ENCODE measurements at places on chromosomes 16 and 17. TPM values are rescaled to one million over a fixed set of nuclear protein-coding genes. Genes with fewer than 3 reads are reported as not detected.

DNA sequence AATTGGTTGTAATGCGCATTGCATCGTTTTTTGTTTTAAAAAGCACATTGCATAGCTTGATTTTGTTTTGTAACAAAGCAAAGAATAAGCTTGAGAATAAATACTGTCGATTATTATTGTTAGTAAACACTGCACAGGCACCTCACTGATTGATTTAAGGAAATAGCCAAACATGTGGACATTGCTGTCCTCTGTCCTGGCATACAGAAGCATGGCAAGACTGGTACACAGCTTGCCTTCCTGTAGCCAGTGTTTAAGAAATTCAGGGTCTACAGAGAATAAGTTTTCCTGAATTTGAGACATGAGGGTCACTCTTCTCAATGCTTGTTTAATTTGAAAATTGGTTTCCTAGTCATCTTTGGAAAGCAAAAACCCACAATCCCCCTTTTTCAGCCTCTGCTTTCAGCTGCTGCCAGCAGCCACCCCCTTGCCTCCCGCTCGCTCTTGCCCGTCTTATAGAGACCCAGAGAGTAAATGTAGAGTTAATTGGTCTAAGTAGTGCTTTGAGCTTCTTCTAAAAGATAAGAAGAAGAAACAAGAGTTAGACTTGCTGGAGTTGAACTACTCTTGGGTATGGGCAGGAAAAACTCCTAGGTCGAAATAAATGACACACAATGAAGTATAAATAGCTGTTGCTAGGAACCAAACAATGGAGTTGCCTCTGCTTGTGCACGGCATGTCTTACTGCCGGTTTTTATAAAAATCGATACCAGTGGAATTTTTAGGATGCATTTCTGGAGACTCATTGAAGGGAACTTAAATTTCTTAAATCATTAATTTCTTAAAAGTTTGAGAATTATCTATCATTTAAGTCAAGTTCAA is 116.6 kb downstream of the MRTFB start:
- H3K4me1 ChIP-seq: peaks cover 31% of the 10 kb centered on the region
- peak overlapping the region; percentile 46 for H3K4me3 ChIP-seq
- H3K36me3 ChIP-seq: no peaks in the 10 kb centered on the region
- no peaks in the 10 kb centered on the region for H3K27me3 ChIP-seq
- DNase-seq: no peak

DNA sequence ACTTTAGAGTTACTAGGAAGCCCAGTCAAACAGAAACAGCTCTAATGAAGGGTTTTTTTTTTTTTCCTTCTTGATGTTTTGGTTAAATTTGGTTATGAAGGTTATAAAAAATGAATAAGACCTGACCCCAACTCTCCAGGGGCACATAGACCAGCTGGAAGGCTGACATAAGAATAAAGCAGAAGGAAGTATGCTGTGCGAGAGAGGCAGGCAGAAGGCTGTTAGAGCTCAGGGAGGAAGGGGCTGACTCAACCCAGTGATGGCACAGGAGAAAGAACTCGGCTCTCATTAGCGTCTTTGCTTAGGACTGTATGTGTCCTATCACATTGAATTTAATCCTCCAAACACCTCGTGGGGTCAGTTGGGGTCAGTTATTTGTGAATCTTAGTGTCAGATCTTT is 474.6 kb downstream of the PMP22 start:
- H3K4me3 ChIP-seq: no peak overlapping the region

GRCh38 chr16:22190081-22190775 is 15.8 kb upstream of the EEF2K start:
- peaks cover 45% of the 10 kb centered on the region for H3K4me1 ChIP-seq
- no peaks in the 10 kb centered on the region for H3K27me3 ChIP-seq
- H3K4me3 ChIP-seq: peak overlapping the region; percentile 85
- peak overlapping the region; percentile 97 for H3K27ac ChIP-seq
- DNase-seq: peak; percentile 100

- no peaks in the 10 kb centered on the region for H3K4me1 ChIP-seq
- H3K36me3 ChIP-seq: peaks cover 63% of the 10 kb centered on the region
- H3K27me3 ChIP-seq: no peaks in the 10 kb centered on the region
- no peak for DNase-seq
- no peak overlapping the region for H3K27ac ChIP-seq
- H3K4me3 ChIP-seq: no peak overlapping the region
Measured at GRCh38 chr16:56944954-56945839, 13.3 kb downstream of the HERPUD1 start.

DNA sequence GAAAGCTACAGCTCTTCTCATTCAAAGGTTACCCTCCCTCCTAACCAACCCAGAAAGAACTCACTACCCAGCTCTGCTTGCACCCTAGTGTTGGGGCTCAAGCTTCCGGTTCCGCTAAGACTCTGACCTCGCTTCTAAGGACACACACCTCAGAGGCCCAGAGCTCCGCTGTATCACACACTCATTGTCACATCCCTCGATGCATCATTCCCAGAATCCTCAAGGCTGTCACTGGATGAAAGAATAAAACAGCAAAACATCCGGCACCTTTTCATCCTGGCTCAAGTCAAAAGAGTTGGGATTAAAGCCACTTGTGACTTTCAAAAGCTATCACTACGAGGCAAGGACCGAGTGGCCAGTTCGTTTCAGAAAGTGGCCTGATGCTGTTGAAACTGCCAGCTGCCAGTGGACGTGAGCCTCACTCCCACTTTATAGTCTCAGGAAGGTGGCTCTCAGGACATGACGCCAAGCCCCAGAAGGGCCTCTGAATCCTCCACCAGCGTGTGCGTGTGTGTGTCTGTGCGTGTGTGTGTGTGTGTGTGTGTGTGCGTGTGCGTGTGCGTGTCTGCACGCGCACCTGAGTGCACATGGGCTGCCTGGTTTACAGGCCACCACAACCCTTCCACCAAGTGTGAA is 29.0 kb downstream of the ZFHX3 start:
- H3K36me3 ChIP-seq: no peaks in the 10 kb centered on the region
- H3K27ac ChIP-seq: no peak overlapping the region
- H3K4me3 ChIP-seq: no peak overlapping the region
- no peaks in the 10 kb centered on the region for H3K27me3 ChIP-seq
- no peak for DNase-seq
- H3K4me1 ChIP-seq: peaks cover 35% of the 10 kb centered on the region

DNA sequence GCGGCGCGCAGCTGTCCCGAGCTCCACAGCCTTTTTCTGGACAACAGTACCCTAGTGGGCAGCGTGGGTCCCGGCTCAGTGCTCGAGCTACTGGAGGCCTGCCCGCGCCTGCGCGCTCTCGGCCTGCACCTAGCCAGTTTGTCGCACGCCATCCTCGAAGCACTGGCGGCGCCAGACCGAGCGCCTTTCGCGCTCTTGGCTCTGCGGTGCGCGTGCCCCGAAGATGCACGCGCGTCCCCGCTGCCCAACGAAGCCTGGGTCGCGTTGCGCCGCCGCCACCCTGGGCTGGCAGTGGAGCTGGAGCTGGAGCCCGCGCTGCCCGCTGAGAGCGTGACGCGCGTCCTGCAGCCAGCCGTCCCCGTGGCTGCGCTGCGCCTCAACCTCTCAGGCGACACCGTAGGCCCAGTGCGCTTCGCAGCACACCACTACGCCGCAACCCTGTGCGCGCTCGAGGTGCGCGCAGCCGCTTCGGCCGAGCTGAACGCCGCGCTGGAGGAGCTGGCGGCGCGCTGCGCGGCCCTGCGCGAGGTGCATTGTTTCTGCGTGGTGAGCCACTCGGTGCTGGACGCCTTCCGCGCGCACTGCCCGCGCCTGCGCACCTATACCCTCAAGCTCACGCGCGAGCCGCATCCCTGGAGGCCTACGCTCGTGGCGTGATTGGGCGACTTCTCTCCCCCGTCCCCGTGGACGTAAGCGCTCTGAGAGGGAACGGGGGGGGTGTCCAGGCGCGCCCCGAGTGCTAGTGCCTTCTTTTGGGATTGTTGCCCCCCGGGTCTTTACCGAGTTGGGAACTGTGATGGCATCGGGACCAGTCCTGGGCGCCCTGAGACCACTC is 1.2 kb upstream of the HSF4 start:
- peaks cover 60% of the 10 kb centered on the region for H3K4me1 ChIP-seq
- H3K4me3 ChIP-seq: peak overlapping the region; percentile 45
- no peaks in the 10 kb centered on the region for H3K36me3 ChIP-seq
- DNase-seq: no peak

DNA sequence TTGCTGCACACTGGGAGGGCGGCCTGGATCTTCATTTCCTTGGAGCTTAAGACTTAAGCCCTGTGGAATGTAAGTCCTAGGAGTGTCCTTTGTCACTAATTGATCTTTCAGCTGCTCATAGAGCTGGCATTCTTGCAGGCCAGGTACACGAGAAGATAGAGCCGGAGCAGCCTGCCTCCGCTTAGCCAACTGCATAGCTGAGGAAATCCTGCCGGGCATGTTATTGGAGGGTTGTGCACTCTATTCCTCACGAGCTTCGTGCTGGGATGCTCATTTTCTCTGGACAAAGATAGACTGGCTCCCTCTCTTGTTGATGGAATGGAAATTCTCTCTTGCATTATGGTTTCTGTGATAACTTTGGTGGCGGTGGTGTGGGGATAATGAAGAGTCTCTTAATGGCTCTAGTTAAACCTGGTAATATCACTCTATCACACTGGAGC is 76.9 kb downstream of the RPA1 start:
- no peaks in the 10 kb centered on the region for H3K27me3 ChIP-seq
- peaks cover 15% of the 10 kb centered on the region for H3K4me1 ChIP-seq
- H3K27ac ChIP-seq: no peak overlapping the region
- H3K36me3 ChIP-seq: no peaks in the 10 kb centered on the region
- DNase-seq: no peak

DNA sequence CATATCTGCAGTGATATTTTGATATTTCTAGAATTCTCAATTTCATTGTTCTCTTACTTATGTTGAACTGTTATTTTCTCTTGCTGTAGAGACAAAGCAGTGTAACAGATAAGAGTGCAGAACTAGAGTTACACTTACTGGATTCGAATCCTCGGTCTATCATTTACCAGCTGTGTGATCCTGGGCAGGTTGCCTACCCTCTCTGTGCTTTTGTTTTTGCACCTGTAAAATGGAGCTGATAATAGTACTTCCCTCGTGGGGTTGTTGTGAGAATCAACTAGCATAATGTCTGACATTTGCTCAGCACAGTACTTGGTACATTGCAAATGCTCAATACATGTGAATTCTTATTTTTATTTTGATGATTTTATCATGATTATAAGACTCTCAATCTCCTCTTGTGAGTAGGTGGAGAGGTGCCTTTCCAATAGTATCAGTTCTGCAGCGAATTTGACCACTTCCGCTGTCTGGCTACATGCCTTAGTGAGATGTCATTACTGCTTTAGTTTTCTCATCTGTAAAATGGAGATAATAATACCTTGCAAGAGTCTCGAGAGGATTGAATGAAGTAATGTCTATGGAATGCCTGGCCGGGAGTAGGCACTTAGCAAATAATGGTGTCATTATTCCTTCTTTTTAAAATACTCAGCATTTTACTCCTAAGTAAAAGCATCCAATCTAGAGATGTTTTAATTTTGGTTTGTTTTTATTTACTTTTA is 312.2 kb upstream of the MAF start:
- H3K4me3 ChIP-seq: no peak overlapping the region
- H3K4me1 ChIP-seq: no peaks in the 10 kb centered on the region
- H3K27ac ChIP-seq: no peak overlapping the region
- no peaks in the 10 kb centered on the region for H3K27me3 ChIP-seq
- DNase-seq: no peak

GRCh38 chr16:80437707-80438106 is 103.1 kb upstream of the DYNLRB2 start:
- H3K27me3 ChIP-seq: no peaks in the 10 kb centered on the region
- H3K4me1 ChIP-seq: no peaks in the 10 kb centered on the region
- no peak overlapping the region for H3K27ac ChIP-seq
- DNase-seq: no peak

- H3K4me3 ChIP-seq: no peak overlapping the region
- no peak overlapping the region for H3K27ac ChIP-seq
- no peaks in the 10 kb centered on the region for H3K27me3 ChIP-seq
- no peak for DNase-seq
- H3K4me1 ChIP-seq: peaks cover 33% of the 10 kb centered on the region
- no peaks in the 10 kb centered on the region for H3K36me3 ChIP-seq
Measured at GRCh38 chr17:27575096-27575911, 55.7 kb upstream of the LGALS9 start.

DNA sequence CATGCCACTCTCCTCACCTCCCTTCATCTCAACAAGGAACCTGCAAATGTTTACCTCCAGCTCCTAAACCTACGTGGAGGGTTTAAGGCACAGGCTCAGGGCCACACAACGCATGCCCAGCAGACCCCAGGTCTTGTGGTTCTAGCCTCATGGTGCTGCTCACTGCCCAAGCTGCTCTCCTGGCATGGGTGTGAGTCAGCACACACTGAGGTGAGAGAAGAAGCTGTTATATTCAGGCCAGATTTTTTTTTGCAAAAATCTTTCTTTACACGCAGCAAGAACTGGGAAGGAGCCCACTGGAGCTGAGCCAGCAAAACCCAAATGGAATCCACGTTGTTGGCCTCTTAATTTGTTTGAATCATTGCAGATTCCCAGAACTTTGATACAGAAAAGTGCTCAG is 5.5 kb upstream of the C16orf96 start:
- no peaks in the 10 kb centered on the region for H3K27me3 ChIP-seq
- no peaks in the 10 kb centered on the region for H3K4me1 ChIP-seq

DNA sequence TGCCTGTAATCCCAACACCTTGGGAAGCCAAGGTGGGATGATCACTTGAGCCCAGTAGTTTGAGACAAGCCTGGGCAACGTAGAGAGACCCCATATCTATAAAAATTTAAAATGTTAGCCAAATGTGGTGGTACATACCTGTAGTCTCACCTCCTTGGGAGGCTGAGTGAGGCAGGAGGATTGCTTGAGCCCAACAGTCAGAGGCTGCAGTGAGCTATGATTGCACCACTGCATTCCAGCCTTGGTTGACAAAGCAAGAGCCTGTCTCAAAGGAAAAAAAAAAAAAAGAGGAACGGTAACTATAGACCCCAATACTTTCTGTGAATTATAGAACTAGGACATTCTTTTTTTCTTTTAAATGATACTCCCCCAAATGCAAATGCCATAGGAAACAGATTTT is 1.8 kb upstream of the TMC5 start:
- no peak overlapping the region for H3K4me3 ChIP-seq
- H3K27me3 ChIP-seq: no peaks in the 10 kb centered on the region
- no peaks in the 10 kb centered on the region for H3K36me3 ChIP-seq
- peaks cover 1% of the 10 kb centered on the region for H3K4me1 ChIP-seq

DNA sequence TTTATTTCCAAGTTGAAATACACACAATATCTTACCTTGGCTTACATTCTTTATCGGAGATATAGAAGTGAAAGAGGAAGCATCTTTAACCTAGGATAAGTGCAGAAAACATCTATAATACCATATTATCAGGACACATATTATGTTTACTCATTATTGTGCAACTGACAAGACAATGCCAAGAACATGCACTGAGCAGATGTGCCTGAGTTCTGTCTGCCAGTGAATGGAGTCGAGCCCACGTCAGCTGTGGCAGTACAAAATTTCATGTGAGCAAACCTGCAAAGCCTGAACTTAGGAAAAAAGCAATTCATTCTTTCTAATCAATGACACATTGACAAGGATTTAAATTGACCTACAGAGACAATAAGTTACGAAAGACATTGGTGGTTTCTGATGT is 154.4 kb downstream of the AXIN2 start:
- no peaks in the 10 kb centered on the region for H3K27me3 ChIP-seq
- H3K36me3 ChIP-seq: no peaks in the 10 kb centered on the region
- no peak overlapping the region for H3K27ac ChIP-seq
- DNase-seq: no peak
- H3K4me1 ChIP-seq: no peaks in the 10 kb centered on the region

- no peak for DNase-seq
- H3K4me1 ChIP-seq: peaks cover 60% of the 10 kb centered on the region
- no peaks in the 10 kb centered on the region for H3K36me3 ChIP-seq
- peak overlapping the region; percentile 80 for H3K27ac ChIP-seq
- H3K4me3 ChIP-seq: no peak overlapping the region
Measured at GRCh38 chr17:1999557-2000251, 25.4 kb downstream of the RTN4RL1 start.

The NOG gene
- total RNA-seq: 7.4 TPM

The NTN3 gene
- not detected for total RNA-seq

The ASGR1 gene
- 2.5 TPM for total RNA-seq

The CACNA1H gene
- total RNA-seq: 10.8 TPM

The GPRC5B gene
- 44.7 TPM for total RNA-seq

The GP1BA gene
- not detected for total RNA-seq

Data from vagina (tissue), 2 donors.